ENCODE measurements at places on chromosomes 12 and 14.

DNA sequence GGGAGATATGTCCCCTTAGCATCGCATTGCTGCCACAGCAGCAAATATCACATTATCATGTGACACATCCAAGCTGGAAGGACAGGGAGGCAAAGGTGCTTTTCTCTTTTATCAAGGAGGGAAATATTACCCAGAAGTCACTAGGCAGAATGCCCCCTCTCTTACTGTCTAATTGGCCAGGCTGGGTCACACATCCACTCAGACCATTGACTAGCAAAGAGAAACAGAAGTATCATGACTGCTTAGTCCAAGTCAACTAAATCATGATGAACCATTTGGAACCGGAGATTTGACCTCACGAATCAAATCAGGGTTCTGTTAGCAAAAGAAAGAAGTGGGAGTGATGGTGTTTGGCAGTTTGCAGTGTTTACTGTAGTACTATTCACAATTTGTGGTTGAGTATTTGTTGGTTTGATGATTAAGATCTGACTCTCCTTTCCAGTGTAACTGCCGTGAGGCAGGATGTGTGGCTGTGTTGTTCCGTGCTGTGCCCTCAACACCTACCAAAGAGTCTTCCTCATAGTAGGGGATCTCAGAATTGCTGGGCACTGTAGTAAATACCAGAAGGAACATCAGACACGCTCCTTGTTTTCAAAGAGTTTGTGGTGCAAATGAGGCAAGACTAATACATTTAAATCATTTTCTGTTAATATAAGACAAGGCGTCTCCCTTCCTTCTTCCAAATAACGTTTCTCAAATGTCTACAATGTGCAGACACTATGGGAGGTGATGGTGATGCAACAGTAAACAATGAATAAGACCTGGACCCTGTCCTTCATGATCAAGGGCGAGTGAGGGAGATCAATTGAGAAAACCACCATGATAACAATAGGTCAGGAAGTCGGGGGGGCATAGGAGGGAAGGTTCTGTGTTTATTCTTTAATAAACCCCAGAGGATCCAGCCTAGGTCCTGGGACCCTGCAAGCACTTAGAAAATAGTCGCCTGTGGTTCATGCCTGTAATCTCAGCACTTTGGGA, 194.4 kb upstream of the CRY1 start:
- DNase-seq = no peak

GRCh38 chr14:72818998-72819397, 74.9 kb downstream of the DPF3 start:
- no peak for DNase-seq

- peak; percentile 89 for DNase-seq
Observed at GRCh38 chr12:29242921-29243431, 93.9 kb downstream of the FAR2 start.

- DNase-seq = no peak
Observed at GRCh38 chr12:115466076-115466475, 782.1 kb upstream of the TBX3 start.

- peak; percentile 83 for DNase-seq
Observed at GRCh38 chr12:2613326-2614073, 181.3 kb upstream of the FKBP4 start.

DNA sequence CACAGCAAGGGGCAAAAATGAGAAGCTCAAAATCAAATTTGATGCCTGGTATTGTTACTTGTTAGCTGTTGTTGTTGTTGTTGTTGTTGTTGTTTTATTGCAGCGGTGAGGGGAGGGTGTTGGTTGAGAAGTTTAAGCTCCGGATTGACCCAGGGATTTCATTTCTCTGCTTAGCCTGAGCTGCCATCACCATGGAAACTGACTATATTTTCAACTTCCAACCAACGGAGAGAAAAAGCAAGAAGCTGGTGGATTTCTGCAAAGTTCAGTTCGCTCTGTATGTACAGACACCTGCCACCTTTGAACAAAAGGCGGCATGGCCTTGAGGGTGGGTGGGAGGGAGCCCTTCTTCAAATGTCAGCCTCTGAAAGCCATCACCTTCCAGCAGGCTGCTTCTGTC, 194.5 kb upstream of the NOS1 start:
- no peak for DNase-seq

DNA sequence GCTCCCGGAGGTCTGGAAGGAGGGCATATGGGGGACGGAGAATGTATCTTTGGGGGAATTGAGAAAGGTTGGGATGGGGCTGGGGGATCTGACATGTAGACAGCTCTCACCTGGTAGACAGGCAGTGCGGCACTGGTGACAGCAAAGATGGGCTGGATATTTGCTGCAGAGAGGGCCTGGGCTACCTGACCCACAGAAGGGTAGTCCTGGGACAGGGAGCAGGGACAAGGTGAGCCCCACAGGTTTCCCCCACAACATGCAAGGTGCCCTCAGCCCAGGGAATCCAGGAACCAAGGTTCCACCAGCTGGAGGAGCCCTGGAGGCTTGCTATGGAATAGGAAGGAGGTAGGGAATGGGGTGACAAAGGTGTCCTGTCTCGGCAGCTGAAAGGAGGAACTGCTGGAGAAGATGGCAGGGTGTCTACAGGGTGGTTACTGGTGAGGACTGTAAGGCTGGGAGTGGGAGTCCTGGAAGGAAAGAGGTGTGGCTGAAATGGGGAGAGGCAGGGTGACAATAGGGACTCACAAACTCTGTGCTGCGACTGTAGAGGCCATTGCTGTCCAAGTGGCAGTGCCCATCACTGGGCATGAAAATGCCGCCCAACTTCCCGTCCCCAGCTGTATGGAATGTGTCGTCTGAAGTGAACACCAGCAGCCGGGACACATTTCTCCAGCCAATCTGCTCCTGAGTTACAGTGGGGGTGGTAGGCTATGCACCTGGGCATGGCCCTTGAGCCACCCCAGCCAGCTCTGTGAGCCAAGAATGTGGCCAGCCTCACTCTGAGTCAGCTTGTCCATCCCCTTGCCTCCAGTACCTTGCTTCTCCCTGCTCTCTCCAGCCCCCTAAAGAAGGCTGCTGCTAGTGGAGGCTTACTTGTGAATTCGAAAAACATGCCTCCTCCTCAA, 11.3 kb downstream of the ITGB7 start:
- no peak for DNase-seq

GRCh38 chr14:78975734-78976133, 805.6 kb downstream of the NRXN3 start:
- no peak for DNase-seq

DNA sequence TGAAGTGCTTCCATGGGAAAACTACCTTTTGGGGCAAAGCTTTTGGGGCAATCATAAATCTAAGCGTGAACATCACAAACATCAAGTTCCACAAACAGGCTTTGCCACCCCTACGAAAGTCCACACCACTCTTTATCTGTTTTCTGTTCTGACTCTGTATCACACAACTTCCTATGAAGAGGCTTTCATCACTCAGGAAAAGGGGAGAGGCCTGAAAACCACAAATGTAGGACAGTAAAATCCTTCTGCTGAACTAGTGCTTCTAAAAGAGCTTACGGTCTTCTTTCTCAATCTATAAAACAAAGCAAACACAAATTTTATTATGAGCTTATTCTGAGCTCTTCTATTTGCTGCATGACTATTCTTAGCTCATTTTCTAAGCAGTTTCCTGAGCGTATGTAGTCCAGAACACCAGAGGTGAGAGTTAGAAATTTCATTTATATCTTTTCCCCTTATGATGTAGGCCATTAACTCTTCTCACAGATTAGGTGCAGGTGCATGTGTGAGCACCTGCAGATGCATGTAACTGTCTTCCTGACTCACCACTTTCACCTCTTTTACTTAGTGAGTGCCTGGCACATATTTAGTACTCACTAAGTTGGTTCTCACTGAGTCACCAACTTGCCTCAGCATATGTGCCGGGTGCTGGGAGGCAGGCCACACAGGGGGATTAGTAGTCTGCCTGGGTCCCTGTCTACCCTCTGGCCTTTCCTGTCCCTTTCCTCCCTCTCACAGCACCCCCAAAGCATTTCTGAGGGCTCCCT, 32.9 kb upstream of the SYCP3 start:
- peak; percentile 78 for DNase-seq

- DNase-seq = no peak
Observed at GRCh38 chr12:64650762-64651161, 40.5 kb downstream of the RASSF3 start.

DNA sequence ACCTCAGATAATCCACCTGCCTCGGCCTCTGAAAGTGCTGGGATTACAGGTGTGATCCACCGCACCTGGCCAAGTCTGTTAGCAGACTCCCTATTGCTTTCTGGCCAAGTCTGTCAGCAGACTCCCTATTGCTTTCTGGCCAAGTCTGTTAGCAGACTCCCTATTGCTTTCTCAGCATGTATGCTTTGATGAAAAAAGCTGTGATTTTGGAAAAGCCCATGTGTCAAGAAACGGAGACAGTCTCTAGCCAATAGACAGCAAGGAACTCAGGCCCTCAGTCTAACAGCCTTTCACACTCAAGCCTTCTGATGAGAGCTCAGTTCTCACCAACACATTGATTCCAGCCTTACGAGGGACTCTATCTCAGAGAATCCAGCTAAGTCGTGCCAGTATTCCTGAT, 158.8 kb upstream of the KRR1 start:
- DNase-seq = no peak
